ENCODE measurements at places on chromosomes 12 and 14.

- no peak for DNase-seq
Observed at GRCh38 chr12:28650906-28651305, 460.6 kb downstream of the CCDC91 start.

GRCh38 chr14:56494167-56494566 lies 85.4 kb upstream of the TMEM260 start:
- no peak for DNase-seq

GRCh38 chr12:121958541-121959240 lies 40.3 kb downstream of the CFAP251 start:
- DNase-seq: no peak

DNA sequence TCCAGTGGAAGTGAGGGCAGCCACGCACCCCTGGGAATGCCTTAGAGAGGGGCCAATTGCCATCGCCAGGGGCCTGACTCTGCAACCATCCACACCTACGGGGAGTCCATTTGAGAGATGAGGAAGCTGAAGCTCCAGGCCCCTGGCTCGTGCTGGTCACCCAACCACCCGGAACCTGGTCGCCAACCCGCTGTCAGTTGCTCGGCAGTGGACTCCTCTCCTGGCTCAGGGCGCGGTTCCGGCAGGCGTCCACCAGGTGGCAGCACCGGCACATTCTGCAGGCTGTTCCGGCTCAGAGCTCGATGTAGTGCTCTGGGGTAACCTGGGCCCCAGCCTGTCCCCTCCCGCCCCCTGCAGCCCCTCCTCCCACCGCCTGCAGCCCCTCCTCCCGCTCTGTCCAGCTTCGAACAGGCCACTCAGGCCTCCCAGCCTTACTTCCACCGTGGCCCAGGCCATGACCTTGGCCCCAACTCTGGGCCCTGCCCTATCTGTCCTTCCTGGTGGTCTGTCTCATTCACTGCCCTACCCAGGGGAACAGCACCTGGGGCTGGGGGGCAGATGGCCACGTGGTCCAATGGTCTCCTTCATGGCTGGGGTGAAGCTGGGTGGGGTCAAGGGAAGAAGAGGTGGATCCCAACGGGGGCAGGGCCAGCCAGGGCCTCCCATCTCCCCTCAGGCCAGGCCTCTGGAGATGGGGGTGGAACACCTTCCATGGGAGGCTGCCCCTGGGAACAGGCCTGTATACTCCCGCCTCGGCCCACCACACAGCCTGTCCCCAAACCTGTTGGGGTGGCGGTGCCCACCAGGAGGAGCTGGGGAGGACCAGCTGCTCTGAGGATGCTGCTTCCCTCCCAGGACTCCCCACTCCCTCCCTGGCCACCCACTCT lies 15.7 kb downstream of the SIVA1 start:
- peak; percentile 77 for DNase-seq

DNA sequence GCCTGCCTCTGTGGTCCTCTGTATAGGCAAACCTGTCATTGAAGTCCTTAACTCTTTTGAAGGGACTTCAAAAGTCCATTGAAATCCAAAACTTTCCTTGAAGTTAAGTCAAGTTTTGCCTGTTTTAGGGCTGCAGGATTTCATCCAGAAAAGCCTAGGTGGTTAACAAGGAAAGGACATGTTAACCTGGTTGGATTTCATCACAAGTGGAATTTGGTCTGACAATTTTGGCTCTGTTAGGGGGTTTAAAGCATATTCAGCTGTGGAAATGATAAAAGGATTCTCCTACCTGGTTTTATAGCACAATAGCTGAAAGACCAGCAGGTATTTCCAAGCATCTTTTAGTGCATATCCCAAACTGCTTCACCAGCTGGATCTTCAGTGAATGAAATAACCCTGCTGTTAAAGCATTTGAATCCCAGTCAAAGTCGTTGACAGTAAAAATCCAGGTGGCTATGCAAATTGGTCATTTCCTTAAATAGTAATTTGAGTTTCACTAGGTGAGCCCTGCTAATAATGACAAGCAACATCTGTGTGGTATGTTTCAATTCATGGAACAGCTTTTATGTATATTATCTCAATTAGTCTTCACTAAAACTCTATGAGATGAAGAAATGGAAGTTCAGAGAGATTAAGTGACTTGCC lies 400.5 kb downstream of the ETNK1 start:
- no peak for DNase-seq

GRCh38 chr12:128815779-128816642 lies 7.7 kb downstream of the SLC15A4 start:
- no peak for DNase-seq

DNA sequence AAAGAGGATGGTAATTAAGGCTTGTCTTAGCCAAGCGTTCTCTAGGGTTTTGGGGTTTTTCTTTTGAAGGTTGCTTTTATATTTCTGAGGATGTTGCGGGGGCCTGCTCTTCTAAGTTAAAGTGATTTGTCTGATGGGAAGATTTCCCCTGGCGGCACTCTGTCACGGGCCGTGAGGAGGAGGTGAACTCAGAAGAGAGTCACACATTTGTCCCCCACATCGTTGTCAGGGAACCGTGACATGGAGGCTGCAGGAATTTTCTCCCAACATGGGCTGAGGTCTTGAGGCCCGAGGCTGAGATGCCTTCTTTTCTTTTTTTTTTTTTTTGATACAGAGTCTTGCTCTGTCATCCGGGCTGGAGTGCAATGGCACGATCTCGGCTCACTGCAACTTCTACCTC lies 71.5 kb downstream of the ADGRD1 start:
- DNase-seq: no peak

DNA sequence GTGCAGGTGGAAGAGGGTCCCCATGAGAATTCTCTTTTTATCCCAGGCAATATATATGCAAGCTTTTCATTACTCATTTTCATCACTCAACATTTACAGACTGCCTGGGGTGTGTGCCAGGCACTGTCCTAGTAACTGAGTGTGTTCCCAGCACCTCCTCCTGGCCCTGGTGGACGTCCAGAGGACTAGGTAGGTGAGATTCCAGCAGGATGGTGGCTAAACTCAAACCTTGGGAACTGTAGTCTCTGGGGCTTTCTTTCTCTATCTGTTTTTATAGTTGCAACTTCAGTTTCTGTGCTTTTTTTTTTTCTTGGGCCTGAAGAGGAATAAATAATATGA lies 63.8 kb downstream of the SUSD6 start:
- DNase-seq: no peak

GRCh38 chr12:68796399-68796798 lies 11.6 kb upstream of the MDM2 start:
- no peak for DNase-seq

DNA sequence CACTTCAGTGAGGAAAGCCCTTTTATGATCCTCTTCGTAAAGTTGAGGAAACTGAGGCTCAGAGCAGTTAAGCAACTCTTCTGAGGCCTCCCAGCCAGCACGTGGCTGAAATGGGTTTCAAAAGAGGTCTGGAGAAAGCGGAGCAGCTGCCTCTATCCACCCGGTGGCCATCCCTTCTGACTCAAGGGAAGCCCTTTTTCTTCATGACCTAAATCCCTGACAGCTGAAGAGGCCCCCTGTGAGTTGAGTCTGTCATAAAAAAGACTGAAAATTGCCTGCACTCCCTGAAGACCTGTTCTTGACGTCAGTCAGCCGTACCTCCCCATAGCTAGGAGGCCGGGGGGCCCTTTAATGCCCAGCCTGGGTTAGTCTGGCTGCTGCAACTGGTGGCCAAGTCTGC lies 10.7 kb downstream of the CMKLR1 start:
- no peak for DNase-seq

DNA sequence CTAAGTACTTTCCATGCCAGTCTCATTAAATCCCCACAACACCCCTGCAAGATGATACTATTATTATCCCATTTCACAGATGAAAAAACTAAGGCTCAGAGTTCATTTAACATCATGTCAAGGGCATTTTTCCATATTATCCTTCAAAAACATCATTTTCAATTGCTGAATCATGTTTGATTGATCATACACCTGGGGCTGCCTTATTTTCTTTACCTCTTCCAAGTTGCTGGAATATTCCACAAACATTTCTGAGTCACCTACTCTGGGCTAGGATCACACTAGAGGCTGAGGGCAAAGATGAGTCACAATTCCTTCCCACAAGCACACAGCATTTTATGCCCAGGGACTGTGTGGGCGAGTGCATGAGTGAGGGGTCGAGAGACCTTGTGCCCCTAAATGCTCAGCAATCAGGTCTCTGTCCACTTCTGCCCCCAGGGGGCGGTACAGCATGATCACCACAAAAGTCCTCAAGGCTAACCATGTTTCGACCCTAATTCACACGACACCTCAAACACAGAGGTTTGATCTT lies 14.1 kb upstream of the TMEM119 start:
- DNase-seq: no peak

DNA sequence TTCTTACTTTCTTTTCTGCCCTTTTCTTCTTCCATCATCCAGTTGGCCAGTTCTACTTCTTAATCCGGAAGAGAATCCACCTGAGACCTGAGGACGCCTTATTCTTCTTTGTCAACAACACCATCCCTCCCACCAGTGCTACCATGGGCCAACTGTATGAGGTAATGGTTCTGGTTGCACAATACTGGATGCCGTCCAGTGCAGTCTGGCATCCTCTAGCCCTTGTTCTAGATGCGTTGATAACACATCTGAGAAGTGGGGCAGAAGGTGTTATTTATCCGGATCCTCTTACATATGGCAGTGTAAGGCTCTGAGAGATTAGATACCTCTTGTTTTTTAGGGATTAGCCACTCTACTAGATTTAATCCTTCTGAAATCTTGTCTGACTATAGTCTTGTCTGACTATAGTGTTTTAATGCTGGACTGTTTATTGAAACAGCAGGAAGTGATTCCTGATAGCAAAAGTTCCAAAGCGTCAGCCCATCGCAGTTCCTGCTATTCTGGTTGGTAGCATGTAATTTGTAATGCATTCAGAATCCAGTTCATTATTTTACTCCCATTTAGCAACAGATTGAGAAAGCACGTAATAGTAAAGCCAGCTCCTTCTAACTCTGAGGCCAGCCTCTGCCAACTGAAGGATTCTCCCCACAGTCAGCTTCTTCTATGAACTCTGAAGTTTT lies 7.9 kb downstream of the GABARAPL1 start:
- DNase-seq: no peak

DNA sequence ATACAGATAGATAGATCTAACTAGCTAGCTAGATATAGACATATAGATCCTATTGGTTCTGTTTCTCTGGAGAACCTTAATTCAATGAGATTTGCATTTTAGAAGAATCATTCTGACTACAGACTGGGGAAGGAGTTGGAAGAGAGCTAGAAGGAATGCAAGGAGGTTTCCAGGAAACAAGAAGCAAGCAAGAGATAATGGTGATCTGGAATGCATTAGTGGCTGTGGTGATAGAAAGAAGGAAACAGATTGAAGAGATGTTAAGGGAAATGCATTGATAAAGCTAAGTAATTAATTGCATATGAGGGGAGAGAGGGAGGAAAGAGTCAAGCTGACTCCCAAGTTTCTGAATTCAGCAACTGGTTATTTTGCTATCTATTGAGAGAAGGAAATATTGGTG lies 42.7 kb downstream of the DBX2 start:
- no peak for DNase-seq

DNA sequence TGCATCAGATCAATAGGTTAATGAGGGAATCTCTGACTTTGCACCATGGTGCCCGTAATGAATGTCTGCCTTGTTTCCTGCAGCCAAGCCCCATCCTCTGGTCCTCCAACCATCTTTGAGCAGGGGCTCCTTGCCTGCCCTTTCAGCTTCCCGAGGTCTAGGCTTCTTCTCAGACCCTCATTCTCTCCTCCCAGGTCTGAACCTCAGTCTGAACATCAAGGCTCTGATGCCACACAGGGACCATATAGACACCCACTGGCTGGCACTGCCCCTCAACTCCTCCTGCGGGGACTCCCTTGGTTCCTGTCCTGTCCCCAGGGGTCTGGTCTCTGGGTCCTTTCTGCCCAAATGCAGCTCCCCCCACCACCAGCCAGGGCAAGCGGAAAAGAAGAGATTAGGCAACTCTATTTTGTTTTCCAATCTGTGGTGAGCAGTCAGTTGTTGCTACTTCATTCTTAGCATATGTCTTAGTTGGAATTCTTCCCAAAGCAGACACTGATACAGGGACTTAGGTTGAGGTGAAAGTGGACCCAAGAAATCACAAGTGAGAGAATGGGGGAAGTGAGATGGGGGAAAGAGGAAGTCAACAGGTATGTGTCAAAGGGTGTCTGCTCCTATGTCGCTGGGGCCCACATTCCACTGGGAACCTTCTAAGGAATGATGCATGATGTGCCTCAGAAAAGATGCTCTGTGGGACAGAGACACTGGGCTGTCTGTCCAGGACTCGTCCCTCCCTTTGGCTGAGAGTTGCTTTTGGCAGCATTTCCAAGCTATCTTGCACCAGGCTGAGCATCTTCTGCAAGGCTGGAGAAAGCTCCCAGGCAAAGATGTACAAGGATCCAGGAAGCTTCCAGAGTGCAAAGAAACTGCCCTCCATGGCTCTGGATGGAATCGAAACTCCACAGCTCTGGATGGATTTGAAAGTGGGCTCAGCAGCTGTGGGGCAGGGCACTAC lies 1096.5 kb upstream of the TMEM132C start:
- DNase-seq: no peak

DNA sequence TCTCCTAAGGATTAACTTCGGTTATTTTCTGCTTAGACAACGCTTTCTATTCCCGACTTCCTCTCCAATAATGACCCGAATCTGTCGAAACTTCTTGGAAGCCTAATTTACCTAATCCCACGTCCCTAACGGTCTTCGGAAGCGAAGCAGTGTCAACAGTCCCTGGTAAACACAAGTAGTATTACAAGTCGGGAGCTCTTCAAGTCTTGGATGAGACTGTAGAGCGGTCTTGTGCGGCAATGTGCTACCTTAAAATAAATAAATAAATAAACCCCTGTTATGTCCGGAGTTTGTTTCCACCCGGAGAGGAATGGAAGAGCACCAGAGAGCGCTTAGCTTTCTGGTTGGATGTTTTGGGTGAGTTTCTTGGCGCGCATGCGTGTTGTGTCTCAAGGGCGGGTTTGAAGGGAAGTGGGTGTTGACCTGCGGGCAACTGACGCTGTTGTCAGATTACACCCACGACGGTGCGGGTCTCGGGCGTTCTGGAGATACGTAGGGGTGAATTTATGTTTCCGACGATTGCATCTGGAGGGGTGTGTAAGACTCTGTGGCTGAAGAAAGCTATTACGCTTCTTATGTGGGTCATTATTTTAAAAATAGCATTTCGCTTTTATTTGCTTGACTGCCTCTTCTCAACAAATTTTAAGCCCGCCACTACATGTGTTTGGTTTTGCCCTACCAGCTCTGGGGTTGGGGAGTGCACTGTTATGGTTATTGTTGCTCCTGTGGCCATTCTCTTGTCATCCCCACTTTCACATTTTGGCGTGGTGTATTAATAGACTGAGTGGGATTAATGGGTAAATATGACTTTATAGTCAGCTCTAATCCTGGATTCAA lies at the start of the genes KIAA0586 and TIMM9:
KIAA0586 (plus strand) TSS at position 439 of the 837 bp plus-strand sequence. CDS start 546 bp downstream, outside the sequence.
TIMM9 (minus strand) TSS at position 251 of the 837 bp plus-strand sequence. CDS start 15,586 bp downstream, outside the sequence.
- DNase-seq: peak; percentile 95

- DNase-seq: no peak
Observed at GRCh38 chr12:57735952-57736740, 2.4 kb downstream of the AGAP2 start.
